ENCODE measurements at places on chromosomes 4 and X.
A peak's percentile ranks its signal among the peaks of the same experiment; 100 is the strongest.

DNA sequence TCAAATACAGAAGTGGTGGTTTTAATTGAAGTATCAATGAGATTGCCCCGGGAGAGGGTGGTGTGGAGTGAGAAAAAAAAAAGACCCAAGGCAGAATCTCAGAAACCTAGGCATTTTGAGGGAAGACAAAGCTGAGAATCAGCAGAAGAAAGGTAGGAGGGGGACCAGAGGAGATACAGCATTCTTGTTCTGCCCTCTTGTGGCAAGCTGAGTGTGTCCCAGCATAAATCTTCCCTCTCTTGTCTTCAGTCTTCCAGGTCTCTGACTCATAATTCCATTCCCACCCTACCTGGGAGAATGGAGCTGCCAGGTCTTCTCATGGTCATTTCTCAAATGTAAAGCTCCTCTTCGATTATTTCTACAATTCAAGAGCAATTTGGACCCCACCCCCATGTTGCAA is 32.7 kb upstream of the MAGED1 start:
- no peak for DNase-seq

GRCh38 chrX:132821974-132822633 is 136.3 kb downstream of the HS6ST2 start:
- no peak for DNase-seq

- no peak for DNase-seq
Measured at GRCh38 chrX:54452920-54453319, 12.7 kb downstream of the TSR2 start.

DNA sequence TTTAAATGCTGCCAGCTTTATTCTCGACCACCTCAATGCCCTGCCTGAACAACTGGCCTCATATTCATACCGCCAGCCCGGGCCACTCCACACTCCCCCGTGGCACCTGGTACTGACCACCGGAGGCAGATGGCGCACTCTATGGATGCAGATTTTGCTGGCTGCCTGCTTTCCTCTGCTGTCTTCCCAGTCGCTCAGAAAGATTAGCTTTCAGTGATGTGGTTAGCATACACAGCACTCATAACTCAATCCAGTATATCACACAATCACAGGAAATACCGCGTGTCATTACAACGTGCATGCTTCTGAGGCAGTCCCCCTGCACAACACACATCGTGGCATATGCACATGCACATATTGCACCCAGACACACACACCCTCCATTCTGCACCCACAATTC is 147.2 kb upstream of the BCOR start:
- DNase-seq = peak; percentile 1

DNA sequence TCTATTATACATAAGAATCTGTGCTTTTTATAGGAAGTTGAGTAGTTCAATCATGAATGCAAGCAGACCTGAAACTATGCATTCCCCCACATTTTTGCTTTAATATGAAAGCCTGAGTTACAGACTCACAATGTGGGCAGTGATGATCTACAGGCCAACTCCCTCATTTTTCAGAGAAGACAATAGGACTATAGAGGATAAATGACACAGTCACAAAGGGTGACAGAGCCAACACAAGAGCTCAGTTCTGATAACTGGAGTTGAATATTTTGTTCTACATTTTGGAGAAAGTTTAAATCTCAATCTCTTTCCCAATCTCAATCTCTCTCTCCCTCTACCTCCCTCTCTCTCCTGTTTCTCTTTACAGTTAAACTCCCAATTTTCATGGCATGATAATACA is 27.0 kb downstream of the MBNL3 start:
- no peak for DNase-seq

- DNase-seq = no peak
Measured at GRCh38 chr4:150080337-150080736, 2.1 kb downstream of the DCLK2 start.

DNA sequence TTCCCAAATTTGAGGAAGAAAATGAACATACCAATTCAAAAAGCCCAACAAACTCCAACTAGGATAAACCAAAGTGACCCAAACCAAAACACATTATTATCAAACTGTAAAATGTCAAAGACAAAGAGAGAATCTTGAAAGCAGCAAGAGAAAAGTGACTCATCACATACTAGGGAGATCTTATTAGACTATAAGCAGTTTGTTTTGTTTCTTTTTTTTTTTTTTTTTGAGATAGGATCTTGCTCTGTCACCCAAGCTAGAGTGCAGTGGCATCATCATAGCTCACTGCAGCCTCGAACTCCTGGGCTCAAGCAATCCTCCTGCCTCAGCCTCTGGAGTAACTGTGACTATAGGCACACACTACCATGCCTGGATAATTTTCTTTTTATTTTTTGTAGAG is 12.6 kb downstream of the C4orf36 start:
- no peak for DNase-seq

GRCh38 chrX:51144828-51145442 is 187.7 kb upstream of the NUDT10 start:
- peak; percentile 1 for DNase-seq

DNA sequence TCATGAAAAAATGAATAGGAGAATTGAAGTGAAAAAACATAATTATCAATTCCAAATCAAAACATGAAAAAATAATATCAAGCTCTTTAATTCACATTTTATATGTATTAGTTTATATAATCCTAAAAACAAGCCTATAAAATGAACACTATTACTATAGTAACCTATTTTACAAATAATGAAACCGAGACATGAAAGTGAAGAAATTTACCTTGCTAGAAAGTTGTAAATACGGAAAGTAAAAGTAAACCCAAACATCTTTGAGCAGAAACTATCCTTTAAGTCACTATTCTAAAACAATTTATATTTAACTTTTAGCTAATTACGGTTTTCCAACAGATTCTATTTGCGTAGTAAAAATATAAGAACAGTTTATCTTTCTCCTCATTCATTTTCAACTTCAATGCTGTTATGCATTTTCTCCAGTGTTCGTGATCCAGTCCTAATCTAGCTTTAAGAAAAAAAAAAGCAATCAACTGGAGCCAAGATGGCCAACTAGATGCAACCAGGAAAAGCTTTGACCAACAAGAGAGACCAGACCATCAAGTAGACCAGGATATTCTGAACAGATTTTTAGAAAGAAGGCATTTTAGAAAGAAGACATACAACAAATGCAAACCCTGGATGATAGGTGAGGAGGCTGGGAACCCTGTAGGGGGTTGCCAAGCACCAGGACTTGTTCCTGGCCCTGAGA is 67.0 kb downstream of the DDX53 start:
- no peak for DNase-seq

DNA sequence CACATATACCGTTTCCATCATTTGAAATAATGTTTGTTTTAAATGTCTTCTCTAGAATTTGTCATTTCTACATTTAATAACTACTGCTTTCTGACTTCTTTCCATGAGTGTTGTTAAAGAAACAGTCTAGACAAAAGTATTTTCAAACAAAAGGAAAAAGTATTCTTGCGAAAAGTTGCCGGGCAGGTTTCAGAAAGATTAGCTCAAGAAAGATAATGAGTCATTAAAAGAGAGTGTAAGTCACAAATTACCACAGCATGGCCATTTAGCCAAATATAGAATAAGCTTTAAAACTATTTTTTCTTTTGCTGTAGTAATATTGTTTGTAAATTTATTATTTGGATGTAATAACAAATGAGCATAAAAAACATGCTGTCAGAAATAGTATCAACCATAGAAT is 493.0 kb downstream of the TLL1 start:
- DNase-seq = no peak

DNA sequence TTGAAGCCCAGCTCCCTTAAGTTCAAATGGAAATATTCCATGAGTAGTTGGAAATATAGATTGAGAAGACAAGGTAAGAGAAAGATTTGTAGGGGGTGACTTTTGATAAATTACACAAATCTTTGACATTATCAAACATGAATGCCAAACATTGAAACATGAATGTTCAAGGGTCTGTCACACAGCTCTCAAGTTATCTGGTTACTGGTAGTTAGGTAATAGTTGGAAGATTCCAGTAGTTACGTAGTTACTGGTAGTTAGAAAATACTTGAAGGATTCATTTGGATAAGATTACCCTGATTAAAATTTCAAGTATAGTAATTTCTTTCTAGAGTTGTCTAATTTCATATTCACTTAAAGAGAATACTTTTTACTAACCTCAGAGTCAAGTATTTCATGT is 20.7 kb downstream of the KIAA0232 start:
- no peak for DNase-seq

GRCh38 chrX:153209347-153209746 is 30.3 kb downstream of the MAGEA1 start:
- DNase-seq = no peak

- no peak for DNase-seq
Measured at GRCh38 chrX:48468693-48469691, 1.1 kb downstream of the SLC38A5 start.

- peak; percentile 3 for DNase-seq
Measured at GRCh38 chrX:15497865-15498264, 2.7 kb upstream of the BMX start.

- DNase-seq = no peak
Measured at GRCh38 chr4:112978691-112979472, 70.6 kb upstream of the ANK2 start.

- DNase-seq = peak; percentile 56
Measured at GRCh38 chr4:73257234-73257633, 1.4 kb downstream of the ANKRD17 start.

- no peak for DNase-seq
Measured at GRCh38 chr4:149135062-149135461, 680.6 kb downstream of the IQCM start.

- DNase-seq = peak; percentile 0
Measured at GRCh38 chrX:115892787-115893671, 277.5 kb upstream of the AGTR2 start.

GRCh38 chr4:183257808-183258207 is 62.3 kb downstream of the CLDN22 start:
- no peak for DNase-seq

GRCh38 chrX:155086202-155086840 is 15.0 kb downstream of the BRCC3 start:
- no peak for DNase-seq

DNA sequence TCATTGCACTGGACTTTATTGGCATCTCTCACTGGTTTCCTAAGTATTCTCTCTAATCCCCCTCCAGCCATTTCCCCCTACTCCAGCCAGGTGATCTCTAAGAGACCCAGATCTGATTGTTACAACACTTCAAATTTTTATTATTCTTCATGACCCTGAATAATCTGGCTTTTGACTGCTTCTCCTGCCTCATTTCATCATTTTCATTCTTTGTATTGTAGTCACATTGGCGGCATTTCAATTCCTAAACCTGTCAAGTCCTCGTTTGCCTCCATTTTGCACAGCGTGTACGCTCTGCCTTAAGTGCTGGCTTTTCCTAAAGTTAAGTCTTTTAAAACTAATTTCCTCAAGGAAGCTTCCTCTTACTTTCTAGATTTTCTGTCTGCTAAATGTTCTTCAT is 31.6 kb downstream of the UBE2K start:
- no peak for DNase-seq

- DNase-seq = no peak
Measured at GRCh38 chr4:107194005-107194404, 157.9 kb upstream of the DKK2 start.

GRCh38 chrX:153884136-153884535 is 1.8 kb downstream of the L1CAM start:
- DNase-seq = peak; percentile 34

DNA sequence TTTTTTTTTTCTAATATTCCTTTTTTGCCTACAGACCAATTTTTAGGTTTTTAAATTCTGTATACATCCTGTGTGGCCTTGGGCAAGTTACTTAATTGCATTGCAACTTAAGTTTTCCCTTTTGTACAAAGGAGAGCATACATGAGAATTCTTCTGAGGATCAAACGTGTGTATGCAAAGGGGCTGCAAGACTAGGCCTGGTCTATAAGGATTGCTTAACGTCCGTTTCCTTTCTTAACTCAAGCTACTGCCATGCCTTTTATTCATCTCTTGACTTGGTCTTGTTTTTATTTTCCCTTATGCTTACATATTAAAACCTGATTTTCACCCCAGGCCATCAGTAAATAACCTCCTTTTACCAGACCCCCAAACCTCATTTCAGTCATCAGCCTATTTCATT is 13.6 kb downstream of the RBPJ start:
- no peak for DNase-seq

DNA sequence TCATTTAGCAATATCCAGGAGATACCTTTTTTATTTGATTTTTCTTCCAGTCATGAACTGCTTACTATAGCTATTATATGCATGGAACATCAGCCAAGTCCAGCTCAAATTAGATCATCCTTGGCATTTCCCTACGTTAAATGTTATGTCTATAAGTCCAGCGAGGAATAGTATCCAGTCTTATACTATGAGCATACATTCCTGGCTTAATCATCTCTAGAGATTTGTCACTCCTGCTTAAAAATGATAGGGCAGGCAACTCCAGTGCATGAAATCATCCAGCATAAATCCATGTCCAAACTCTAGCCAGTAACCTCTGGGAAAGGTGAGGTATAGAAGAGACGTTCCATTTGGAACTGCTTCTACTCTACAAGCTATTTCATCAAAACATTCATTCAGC is 126.7 kb upstream of the VCX2 start:
- DNase-seq = no peak

DNA sequence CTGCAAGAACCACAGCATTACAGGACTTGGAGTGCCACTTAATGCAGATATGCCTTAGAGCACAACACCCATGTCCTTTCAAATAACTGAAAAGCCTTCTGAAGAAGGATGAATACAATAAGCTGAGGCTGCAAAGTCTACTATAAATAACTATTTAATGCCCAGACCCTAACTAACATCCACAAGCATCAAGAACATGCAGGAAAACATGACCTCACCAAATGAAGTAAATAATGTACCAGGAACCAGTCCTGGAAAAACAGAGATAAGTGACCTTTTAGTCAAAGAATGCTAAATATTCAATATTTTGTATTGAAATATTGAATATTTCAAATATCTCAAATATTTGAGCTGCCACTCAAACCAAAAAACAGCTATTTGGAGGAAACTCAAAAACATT is 16.9 kb downstream of the ACTRT1 start:
- no peak for DNase-seq

GRCh38 chrX:32126997-32127396 is 1055.2 kb upstream of the FTHL17 start:
- DNase-seq = no peak

DNA sequence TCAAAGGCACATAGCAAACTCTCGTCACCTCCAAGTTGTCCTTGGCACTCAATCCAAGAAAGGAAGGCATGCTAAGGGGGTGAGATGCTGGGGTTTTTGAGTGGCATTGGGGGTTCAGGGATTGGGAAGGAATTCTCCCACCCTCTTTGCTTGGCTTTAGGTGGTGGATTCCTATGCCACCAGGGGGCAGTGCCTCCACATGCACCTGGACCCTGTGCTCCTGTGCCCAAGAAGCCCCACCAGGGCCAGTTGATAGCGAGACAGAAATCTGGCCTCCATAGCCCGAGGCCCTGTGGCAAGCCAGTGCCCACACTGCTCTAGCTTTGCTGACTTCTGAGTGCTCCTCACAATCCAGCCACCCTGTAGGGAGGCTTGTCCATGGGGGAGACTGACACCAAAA is 2.0 kb upstream of the FATE1 start:
- DNase-seq = no peak

DNA sequence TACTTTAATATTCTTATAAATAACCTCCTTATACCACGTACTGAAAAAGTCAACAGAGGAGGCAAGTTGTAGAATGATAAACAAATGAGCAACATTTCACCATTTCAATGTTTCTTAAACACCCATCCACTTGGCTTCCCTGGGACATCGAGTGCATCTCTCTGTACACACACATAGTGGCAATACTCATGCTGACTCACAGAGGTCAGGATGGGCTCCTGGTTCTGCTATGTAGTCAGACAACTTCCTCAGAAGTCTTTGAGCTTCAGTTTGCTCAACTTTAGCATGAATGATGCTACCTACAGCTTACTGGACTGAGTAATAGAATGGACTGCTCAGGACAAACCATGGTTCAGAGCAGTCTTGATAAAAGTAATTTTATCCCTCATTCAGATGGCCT is 56.9 kb downstream of the MAD2L1 start:
- no peak for DNase-seq

GRCh38 chr4:52728691-52729240 is 22.5 kb downstream of the ERVMER34-1 start:
- DNase-seq = no peak
